ENCODE measurements at places on chromosomes 2 and 18.

DNA sequence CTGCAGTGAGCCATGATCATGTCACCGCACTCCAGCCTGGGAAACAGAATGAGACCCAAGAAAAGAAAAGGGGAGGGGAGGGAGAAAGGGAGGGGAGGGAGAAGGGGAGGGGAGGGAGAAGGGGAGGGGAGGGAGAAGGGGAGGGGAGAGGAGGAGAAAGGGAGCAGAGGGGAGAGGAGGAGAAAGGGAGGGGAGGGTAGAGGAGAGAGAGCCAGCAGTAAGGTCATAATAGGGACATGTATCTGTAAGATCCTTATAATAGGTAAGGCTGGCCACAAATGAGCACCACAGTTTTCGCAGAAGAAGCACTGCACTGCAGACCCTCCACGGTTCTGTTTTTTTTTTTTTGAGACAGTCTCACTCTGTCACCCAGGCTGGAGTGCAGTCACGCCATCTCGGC, 62.6 kb downstream of the STPG4 start:
- DNase-seq, result no peak

GRCh38 chr18:7438646-7439045, 128.5 kb upstream of the PTPRM start:
- DNase-seq, result no peak

DNA sequence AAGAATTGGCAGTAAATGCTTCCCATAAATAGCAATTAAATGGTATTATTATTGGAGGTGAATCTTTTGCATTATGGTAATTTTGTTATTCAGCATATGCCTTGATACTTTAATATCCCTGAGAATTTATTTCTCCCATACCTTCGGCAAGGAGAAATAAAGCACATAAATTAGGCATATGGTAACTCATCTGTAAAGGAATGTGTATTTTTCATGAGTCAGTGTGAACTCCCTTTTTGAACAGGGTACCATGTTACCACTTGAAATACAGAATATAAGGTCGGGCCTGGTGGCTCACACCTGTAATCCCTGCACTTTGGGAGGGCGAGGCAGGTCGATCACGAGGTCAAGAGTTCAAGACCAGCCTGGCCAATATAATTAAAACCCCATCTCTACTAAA, 18.4 kb downstream of the METTL21A start:
- DNase-seq, result no peak

DNA sequence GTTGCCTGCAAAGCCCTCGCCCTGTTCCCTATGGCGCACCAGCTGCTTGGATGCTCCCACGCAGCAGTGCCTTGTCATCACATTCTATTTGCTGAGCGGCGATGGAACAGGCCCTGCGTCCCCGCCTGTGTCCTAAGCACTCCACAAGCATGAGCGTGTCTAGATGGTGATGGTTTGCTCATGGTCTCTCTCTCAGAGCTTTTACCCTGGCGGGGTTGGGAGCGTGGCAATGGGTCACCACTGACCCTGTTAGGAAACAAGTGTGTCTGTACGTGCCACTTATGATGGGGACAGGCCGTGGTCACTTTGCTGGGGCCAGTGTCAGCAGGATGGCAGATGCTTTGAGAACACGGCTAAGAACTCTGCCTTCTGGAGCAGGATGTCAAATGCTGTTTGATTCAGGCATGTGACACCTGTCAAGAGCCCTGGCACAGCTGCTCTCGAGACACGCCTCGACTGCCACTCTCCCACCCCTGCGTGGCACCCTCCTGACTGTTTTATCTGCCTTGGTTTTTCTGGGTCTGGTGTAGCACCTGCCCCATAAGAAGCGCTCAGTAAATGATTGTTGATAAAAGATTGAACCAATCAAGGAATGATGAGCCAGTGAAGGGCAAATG, 44.2 kb downstream of the RRM2 start:
- DNase-seq, result no peak

DNA sequence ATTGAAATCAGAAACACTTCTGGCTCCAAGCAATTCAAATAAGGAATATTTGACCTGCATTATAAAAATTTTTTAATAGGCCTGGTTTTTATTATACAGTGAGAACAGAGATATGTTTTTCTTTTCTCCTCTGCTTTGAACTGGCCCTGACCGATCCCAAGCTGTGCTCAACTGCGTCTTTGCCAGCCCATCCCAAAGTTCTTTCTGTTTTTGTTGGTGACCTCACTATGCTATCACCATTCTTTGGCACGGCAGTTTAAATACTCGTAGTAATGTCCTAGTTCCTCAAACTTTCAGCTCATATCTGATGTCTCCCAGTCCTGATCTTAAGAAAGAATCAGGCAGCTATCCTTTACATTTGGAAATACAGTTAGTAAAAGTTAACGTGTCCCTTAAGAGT, 42.3 kb upstream of the NETO1 start:
- DNase-seq, result no peak

GRCh38 chr2:232979871-232980461, 33.1 kb downstream of the NGEF start:
- DNase-seq, result no peak

- no peak for DNase-seq
These were observed 58.4 kb upstream of the CAVIN2 start for GRCh38 chr2:191905336-191905735.

GRCh38 chr2:21406911-21407310, 283.1 kb downstream of the TDRD15 start:
- no peak for DNase-seq

DNA sequence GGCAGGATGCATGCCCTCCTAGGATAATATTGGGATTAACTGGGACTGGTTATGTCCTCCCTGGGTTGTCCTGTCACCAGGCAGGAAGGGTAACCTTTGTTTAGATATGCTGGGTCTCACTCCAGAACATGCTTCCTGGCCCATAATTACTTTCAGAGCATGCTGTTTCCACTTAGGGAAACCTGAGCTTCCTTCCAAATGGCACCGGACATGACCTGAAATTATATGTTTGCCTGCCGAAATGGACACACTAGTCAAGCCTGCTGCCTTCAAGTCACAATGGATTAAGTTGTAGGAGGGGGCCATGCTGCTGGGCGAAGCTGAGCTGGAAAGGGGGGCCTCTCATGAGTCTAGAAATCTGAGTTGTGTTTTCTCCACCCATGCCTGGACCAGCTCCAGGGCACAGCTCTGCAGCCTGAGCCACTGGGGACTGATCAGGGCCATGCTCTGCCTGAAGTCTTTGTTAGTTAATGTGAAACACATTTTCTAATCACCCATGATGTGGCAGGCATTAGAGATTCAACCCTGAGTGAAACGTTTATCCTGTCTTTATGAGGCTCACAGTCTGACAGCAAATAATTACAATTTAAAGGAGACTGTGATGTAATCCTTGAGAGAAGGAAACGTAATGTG, 273.3 kb downstream of the TNS1 start:
- no peak for DNase-seq

GRCh38 chr2:70381235-70381634, 79.4 kb upstream of the FAM136A start:
- DNase-seq, result no peak

DNA sequence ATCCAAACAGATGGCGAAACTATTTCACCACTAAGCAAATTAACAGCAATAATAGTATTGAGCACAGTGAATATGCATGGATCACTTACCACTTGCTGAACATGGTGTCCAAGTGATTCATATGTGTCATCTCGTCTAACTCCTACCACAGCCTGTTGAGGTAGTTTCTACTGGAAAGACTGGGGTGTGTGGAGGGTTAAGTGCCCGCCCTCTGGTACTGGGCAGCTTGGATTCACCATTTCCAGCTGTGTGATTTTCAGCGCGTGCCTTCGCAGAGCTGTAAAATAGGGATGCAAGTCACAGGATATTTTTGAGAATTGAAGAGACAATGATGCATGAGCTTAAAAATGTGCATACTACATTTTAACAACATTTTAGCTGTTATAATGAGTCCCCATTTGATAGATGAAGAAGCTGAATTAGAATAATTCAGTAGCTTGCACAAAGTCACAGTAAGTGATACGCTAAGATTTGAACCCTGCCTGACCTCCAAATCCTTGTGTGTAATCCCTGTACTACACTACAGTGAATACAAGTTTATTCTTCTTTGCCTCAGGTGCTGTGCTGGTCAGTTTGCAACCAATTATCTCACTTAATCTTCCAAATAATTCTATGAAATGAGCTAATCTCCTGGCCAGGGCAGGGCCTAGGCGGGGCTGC, 75.2 kb upstream of the SIX2 start:
- no peak for DNase-seq

- DNase-seq, result no peak
These were observed 34.2 kb upstream of the ACAA2 start for GRCh38 chr18:49847524-49847923.

DNA sequence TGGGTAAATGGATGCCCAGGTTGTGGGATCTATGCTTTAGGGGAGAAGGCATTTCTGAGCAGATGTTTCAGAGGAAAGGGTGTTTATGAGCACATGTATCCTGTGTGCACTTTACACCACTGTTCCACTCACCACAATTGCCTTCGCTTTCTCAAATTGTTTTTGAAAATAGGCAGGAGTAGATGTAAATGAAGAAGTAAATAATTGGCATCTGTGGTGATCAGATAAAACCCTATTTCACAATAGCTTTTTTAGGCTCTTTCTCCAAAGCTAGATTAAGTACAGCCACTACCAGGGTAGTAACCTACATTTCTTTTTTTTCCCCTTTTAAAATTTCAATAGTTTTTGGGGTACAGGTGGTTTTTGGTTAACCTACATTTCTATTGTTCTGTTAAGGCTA, 40.6 kb downstream of the TMEM178A start:
- DNase-seq, result no peak

DNA sequence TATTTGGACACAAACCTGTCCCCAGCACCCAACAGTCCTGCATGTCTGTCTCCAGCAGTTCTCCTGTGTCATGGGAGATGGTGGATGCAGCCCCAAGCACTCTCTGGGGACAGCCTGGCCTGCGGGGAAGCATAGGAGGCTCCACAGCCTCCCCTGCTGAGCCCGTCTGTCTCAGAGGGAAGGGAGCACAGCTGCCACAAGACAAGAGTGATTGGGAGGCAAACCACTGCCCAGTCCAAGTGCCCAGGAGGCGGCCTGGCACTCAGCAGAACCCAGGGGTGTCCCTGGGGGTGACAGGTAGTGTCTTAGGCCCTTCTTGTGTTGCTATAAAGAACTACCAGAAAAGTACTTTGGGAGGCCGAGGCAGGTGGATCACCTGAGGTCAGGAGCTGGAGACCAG, 211.2 kb upstream of the MYT1L start:
- DNase-seq, result no peak

- DNase-seq, result no peak
These were observed 8.2 kb downstream of the SLC35F6 start for GRCh38 chr2:26772064-26773001.

- DNase-seq, result no peak
These were observed 7.6 kb downstream of the CYBRD1 start for GRCh38 chr2:171529914-171530313.

- no peak for DNase-seq
These were observed 58.8 kb downstream of the ST6GAL2 start for GRCh38 chr2:106827158-106827557.

GRCh38 chr2:85801871-85802270, 48.1 kb downstream of the ATOH8 start:
- no peak for DNase-seq

GRCh38 chr2:130334026-130334425, 8.7 kb upstream of the IMP4 start:
- DNase-seq, result no peak

- DNase-seq, result no peak
These were observed 23.4 kb downstream of the NEMP2 start for GRCh38 chr2:190511104-190511503.

GRCh38 chr2:26682155-26682554, 10.4 kb upstream of the KCNK3 start:
- DNase-seq, result no peak

- DNase-seq, result no peak
These were observed 283.0 kb downstream of the RND3 start for GRCh38 chr2:150204451-150204850.

DNA sequence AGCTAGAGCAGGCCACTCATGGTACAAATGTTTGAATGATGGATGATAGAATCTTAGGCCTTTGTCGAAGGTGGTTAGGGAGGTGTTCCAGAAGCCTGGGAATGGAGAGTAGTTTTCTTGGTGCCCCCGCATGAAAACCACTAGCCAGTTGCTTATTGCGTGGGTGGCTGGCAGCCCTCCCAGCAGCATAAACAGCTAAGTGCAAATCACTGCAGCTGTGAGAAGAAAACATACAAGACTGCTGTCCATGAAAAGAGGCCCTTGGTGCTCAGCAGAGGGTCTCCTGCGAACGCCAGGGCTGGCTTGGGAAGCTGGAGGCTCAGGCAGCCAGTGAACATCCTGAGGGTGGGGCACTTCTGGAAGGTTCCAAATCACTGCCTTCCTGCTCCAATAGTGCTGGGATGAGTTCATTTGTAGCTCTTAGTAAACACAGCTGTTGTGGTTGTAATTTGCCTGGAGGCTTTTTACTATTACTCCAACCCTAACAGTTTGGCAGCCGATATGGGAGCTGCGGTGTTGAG, 118.8 kb downstream of the MGAT5 start:
- no peak for DNase-seq

DNA sequence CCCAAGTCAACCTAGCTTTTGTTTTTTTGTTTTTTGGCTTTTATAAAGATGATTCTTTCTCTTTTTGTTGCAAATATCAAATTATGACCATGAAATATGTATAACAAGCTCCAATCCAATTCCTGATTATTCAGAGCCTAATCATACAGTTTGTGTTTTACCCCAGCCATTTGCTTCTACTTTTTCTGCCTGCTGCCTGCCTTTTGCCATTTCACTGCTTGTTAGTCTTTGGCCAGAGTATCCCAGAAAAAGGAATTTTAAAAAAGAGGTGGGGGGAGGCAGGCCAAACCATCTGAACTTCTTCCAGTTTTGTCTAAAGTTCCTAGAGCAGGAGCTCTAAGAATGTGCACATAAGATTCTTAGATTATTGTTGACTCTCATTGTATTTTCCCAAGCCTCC, 211.9 kb upstream of the VRK2 start:
- no peak for DNase-seq

DNA sequence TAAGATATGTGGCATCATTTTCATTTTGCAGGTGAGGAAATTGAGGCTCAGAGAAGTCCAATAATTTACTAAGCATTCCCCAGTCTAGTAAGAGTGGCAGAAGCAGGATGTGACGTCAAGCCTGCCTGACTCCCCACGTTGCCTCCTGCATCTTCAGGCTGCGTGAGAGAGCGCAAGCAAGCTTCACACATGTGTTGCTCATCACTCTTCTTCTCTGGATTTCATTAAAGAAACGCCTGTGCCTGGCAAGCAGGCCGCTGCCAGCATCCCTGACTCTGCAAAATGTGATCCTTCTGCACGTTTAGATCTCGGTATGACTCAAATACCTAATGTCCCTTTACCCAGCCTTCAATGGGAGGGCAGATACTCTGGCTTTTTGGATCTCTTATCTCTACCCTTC, 96.8 kb downstream of the PRKCE start:
- DNase-seq, result no peak

DNA sequence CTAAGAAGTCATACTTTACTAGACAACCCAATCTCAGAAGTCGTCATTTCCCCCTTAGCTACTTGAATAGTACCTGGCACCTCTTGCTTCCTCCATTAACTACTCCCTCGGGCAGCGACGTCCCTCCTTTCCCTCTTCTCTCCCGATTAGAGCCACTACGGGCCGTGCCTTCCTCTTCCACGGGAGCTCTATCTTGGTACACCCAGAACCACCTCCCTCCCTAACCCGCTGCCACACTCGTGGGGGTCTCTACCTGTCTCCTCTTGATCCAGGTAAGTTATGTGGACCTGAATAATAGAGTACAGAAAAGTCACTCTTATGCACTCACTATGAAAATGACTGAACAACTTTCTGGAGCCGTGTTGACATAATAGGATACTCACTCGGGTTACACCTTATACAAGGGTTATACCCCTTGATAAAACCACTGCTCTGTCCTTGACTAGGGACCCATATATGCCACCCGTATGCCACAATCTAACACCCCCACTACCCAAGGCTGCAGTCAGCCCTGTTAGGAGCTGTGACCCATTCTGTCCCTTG, 595 bp upstream of the HDHD2 start:
- DNase-seq, result no peak
